ENCODE measurements at places on chromosomes 3 and 15. TPM values are rescaled to one million over a fixed set of nuclear protein-coding genes. Genes with fewer than 3 reads are reported as not detected.
A peak's percentile ranks its signal among the peaks of the same experiment; 100 is the strongest.

DNA sequence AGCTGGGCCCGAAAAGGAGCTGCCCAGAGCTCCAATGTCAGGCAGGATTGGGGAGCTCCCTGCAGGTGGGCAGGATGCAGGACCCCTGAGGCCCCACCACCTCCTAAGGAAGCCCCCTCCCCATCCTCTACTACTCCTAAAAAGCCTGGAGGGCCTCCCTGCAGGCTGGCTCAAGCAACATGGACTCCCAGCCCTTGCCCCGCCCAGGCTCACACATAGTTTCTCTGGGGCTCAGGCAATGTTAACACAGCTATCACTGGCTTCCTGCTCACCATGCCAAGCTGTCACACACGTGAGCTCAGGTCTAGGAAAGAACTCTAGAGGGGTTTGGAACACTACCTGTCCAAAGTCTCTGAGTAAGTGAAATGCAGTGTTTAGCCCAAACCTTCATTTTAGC lies 65.4 kb upstream of the ZNF148 start:
- peak; percentile 73 for DNase-seq

Gene LRRIQ4
- not detected for total RNA-seq

Gene TMEM207
- 2.9 TPM for total RNA-seq

- DNase-seq: no peak
Observed at GRCh38 chr3:151871639-151872468, 1.6 kb upstream of the SUCNR1 start.

Gene NAALADL2
- total RNA-seq: 16.7 TPM

DNA sequence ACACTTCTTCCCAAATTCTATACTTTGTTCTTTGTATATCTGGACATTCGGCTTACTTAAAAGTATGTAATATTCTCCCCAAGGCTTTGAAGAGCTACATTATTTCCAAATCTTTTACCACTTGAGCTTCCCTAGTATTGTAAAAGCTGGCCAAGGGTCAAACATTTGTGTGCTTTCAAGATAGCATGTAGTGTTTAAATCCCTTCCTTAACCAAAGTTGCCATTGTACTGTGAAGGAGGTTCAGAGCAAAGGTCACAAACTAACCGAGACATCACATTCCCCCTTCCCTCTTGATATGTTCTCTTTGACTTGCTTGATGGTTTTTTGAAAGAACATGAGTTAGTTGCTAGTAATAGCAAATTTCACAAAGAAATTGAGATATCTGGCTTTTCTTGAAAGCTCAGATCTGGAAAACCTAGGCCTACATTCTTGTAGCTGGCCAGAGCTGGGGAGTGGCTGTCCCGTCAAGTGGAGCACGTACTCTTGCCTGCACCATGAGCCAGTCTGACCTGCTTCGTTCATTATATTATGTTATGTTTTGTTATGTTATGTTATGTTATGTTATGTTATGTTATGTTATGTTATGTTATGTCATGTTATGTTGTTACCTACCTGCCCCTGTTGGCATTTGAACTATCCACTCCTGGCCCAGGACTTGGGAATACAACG lies 60.2 kb downstream of the FILIP1L start:
- peak; percentile 39 for DNase-seq

DNA sequence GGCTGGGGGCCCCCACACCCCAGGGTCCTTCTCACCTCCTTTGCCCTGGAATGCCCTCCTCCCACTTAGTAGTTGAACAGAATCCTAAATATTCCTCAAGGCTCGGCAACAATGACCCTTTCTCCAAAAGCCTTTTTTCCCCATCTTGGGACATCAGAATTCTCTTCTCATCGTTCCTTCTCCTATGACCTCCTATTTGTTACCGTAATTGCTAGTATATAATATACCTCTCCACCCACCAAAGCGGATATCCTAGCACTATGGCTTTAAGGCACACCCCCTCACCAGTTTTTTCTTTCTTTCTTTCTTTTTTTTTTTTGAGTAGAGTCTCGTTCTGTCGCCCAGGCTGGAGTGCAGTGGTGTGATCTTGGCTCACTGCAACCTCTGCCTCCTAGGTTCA lies 16.8 kb downstream of the HDAC11 start:
- no peak for DNase-seq

- DNase-seq: peak; percentile 16
Observed at GRCh38 chr3:89414270-89414669, 306.8 kb downstream of the EPHA3 start.

GRCh38 chr3:35857004-35857403 lies 217.7 kb downstream of the ARPP21 start:
- no peak for DNase-seq

DNA sequence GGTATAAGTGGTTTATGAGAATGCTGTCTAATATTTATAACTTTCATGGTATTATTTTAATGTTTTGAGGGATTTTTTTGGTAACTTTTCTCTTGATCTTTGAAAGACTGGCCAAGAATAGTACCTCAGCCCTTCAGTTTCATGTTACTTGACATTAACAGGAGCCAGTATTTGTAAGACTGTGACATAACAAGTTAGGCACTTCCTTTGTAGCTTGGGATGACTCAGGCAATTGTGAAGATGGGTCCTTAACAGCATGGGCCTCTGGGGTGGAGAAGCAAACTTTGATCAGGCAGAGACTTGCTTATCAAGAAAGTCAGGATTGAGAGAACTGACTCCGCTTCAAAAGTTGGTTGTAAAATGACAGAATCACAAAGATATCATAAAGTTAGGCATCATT lies 9.5 kb downstream of the LRRC49 start:
- DNase-seq: peak; percentile 79

DNA sequence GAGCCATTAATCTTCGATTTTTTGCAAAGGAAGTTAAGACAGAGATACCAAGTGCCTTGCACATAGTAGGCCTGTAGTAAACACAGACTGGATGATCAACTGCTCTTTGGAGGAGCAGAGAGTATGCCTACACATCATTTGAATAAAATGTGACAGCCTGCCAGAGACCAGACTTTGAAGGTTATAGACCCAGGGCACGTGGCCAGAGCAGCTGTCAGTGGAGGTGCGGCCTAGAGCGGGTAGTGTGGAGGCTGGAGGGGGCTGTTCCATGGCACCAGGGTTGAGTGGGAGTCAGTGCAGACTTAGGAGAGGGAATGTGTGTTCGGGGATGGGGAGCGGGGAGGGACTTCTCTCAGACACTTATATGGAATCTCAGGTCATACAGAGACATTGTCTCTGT lies 80.8 kb downstream of the SMAD3 start:
- DNase-seq: peak; percentile 46

Gene SH3GL3
- total RNA-seq: 8.7 TPM

Gene ACTRT3
- 8.7 TPM for total RNA-seq

DNA sequence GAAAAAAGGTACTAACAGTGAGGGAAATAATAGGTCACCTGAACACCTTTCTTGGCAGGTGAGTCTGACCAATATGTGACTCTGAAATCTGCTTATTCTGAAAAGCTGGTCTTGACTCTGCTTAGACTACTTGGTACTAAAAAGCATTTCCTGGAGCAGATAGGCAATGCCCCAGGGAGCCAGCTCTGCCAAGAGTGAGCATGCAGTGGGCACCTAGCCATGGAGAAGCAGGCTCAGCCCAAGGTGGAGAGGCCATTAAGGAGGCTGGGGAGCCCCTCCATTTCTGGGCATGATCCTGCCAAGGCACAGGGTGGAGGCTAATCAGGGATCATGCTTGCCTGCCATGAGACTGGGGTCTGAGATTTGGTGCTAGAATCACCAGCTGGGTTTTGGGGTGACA lies 1.6 kb upstream of the LTF start:
- no peak for DNase-seq

Gene IL12A
- total RNA-seq: 0.88 TPM

Gene PRKCI
- 51.8 TPM for total RNA-seq

Gene IMPG2
- total RNA-seq: 0.72 TPM

DNA sequence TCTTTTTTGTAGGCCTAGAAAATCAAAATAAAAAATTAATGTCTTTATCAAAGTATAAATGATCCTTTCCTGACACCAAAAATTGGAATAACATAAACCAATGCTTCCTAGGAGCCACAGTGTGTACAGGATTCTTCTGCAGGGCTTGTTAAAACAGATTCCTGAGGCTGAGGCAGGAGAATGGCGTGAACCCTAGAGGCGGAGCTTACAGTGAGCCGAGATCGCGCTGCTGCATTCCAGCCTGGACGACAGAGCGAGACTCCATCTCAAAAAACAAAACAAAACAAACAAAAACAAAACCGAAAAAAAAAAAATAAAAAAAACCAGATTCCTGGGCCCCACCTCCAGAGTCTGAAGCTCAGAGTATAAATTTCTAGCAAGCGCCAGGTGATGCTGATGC lies 78.0 kb downstream of the PEX5L start:
- no peak for DNase-seq

Data from hepatocyte (in vitro differentiated cells).